Esophagus squamous epithelium (tissue), 5 donors: ENCODE measurements at places on chromosomes 2 and 18. TPM values are rescaled to one million over a fixed set of nuclear protein-coding genes. Genes with fewer than 3 reads are reported as not detected.

Gene SNRNP27
- 46.9 TPM for total RNA-seq

Gene RASGRP3
- 0.53 TPM for total RNA-seq

Gene SLC4A5
- total RNA-seq = 2.3 TPM

- H3K27ac ChIP-seq = no peak overlapping the region
- no peak overlapping the region for H3K4me3 ChIP-seq
- no peaks in the 10 kb centered on the region for H3K4me1 ChIP-seq
- no peak for DNase-seq
These were observed 166.2 kb upstream of the DTNA start for GRCh38 chr18:34543945-34544344.

DNA sequence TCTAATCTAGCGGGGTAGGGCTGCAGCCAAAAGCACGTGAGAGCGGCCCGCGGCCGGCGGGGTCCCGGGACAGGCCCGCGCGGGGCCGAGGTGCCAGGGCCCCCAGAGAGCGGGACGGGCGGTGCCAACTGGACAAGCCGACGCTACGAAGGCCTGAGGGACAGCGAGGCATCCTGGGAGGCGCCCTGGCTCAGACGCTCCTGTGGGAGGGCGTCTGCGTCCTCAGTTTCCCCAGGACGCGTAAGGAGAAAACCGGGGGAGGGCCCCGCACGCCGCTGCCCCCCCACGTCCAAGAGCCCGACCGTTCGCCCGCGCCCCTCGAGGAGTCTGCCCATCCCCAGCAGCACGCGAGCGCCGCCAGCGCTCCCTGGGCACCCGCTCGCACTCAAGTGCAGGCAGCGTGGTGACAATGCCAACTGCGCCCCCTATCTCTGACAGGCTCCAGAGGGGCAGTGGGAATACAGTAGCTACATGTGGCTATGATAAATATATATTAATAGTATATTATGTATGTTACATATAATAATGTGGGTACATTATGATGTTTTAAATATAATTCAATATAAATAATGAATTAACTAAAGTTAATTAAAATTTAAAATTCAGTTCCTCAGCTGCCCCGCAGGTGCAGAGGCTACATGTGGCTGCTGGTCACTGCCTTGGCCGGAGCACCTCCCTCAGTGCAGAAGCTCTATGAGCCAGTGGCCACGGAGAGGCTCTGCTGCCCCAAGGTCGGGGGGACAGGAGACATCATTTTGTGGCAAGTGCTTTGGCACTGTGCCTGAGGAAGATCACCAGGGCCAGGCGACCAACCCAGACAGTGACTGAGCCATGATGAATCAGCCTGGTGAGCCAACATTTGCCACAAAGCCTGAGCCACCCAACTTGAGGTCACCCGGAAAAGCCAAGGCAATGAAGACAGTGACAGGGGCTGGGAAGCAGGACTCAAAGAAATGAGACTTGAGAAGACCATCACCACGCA lies 5.5 kb upstream of the SFT2D3 start:
- peak overlapping the region; percentile 61 for H3K4me3 ChIP-seq
- peaks cover 27% of the 10 kb centered on the region for H3K4me1 ChIP-seq
- H3K27ac ChIP-seq = no peak overlapping the region
- no peaks in the 10 kb centered on the region for H3K27me3 ChIP-seq
- no peak for DNase-seq

Gene DSG1
- 10.5 TPM for total RNA-seq

DNA sequence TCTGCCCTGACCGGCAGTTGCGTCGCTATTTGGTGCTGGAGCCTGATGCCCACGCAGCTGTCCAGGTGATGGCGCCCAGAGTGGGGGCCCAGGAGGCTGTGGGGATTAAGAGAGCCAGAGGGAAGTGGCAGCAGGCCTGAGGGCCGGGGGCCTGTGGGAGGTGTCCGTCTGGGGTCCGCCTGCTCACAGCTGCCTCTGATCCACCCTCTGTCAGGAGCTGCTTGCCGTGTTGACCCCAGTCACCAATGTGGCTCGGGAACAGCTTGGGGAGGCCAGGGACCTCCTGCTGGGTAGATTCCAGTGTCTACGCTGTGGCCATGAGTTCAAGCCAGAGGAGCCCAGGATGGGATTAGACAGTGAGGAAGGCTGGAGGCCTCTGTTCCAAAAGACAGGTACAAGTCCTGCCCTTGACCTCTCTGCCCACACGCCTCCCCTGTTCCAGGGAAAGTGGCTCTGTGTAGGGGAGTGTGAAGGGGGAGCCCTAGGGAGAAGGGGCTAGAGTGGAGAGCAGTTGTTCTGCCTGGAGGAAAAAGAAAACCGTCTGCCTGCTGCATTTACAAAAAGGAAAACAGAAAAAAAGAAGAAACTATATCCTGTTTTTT lies 11.6 kb downstream of the STK11IP start:
- H3K27me3 ChIP-seq = no peaks in the 10 kb centered on the region
- DNase-seq = no peak
- peaks cover 33% of the 10 kb centered on the region for H3K36me3 ChIP-seq
- H3K4me1 ChIP-seq = no peaks in the 10 kb centered on the region
- no peak overlapping the region for H3K27ac ChIP-seq
- no peak overlapping the region for H3K4me3 ChIP-seq
